Dermis microvascular lymphatic vessel endothelial cell (primary cell): ENCODE measurements at places on chromosomes 2 and 18.

DNA sequence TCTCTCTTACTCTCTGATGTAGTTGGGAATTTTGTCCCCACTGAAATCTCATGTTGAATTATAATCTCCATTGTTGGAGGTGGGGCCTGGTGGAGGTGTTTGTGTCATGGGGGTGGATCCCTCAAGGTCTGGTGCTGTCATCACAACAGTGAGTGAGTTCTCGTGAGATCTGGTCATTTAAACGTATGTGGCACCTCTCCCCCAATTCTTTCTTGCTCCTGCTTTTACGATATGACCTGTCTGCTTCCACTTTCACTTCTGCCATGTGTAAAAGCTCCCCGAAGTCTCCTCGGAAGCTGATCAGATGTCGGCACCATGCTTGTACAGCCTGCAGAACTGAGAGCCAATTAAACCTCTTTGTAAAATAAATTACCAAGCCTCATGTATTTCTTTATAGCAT, 337.8 kb upstream of the CDH2 start:
- DNase-seq = no peak

DNA sequence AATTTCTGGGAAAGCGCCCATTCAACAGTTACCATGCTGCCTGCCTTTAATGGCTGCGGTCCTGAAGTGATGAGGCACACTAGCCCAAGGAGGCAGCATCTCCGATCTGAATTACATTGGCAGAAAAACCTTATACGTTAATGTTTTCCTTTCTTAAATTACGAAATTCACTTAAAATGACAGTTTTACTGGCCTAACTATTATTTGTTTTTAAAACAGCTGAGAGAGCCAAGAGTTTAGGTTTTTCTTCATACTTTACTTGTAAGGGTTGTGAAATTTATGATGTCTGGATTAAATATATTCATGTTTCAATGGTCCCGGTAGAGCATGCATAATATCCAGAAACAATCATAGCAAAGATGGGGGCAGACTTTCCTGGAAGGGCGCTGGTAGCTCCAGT, 115.2 kb upstream of the REV1 start:
- DNase-seq = no peak

- DNase-seq = no peak
Measured at GRCh38 chr2:3242747-3243369, 134.8 kb downstream of the EIPR1 start.

- DNase-seq = peak; percentile 53
Measured at GRCh38 chr2:63488118-63488713, 100.1 kb downstream of the WDPCP start.

DNA sequence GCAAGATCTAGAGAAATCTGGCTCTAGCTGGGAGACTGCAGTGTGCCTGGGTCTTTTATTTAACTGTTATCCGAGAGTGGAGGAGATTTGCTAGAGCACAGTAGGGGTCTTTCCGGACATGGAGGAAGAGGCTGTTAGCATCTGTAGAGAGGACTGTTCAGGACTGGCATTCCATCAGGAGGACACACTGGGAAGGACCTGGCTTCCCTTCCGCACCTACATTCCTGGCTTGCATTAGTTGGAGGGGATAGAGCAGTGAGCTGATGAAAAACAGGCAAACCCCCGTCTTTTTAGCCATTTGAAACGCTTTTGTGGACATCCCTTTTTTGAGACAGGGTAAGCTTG, 874 bp upstream of the PIEZO2 start:
- no peak for DNase-seq

GRCh38 chr2:134838143-134838620, at the start of gene ACMSD:
Gene ACMSD, plus strand, starts transcription at chr2:134838616. Its CDS starts 67 bp downstream, at chr2:134838683.
- DNase-seq = no peak

GRCh38 chr2:106020032-106020431, 174.1 kb downstream of the UXS1 start:
- peak; percentile 15 for DNase-seq

- no peak for DNase-seq
Measured at GRCh38 chr2:195094330-195094729, 562.7 kb upstream of the SLC39A10 start.

- DNase-seq = no peak
Measured at GRCh38 chr18:78722386-78722785, 257.2 kb upstream of the SALL3 start.

DNA sequence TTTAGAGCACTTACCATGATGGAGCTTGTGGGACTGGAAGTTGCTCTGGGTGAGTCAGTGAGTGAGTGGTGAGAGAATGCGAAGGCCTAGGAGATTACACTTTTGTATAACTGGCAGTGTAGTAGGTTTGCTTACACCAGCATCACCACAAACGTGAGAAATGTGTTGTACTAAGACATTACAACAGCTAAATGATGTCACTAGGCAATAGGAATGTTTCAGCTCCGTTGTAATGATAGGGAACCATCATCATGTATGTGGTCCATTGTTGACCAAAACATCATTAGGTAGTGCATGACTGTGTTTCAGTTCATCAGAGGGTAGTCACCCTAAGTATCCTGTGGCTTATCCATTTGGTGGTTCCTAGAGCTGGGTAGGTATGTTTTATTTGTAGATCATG, 11.9 kb downstream of the ZNF407 start:
- no peak for DNase-seq

DNA sequence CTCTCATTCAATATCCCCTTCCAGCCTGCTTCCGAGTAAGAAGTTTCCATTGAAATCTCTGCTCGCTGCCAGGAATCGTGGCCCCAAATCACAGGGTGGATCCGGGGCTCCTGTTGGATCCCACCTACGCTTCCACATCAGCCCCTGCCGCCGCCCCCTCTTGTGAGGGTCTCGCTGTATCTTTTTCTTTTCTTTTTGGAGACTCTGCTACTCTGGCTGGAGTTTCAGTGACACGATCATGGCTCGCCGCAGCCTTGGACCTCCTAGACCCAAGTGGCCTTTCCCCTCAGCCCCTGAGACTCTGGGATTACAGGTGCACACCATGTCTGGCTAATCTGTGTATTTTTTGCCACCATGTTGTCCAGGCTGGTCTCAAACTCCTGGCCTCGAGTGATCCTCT, 246.8 kb upstream of the PXDN start:
- no peak for DNase-seq

DNA sequence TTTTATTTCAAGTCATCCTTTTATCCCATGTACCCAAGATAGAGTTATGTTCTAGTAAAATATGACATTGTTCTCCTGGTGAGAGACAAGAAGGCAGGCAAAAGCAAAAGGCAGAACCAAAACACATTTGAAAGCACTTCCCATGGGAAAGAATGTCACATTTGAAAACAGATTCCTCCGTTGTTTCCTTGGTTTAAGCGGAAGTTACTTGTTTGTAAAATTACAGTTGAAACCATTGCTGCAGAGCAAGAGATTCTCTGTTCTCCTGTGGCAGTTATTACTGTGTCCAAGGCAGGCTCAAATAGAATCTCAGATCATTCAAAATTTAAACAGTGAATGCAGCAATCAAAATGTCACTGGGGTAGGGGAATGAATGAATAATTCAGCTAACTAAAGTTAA, 149.6 kb downstream of the MTCL1 start:
- no peak for DNase-seq

DNA sequence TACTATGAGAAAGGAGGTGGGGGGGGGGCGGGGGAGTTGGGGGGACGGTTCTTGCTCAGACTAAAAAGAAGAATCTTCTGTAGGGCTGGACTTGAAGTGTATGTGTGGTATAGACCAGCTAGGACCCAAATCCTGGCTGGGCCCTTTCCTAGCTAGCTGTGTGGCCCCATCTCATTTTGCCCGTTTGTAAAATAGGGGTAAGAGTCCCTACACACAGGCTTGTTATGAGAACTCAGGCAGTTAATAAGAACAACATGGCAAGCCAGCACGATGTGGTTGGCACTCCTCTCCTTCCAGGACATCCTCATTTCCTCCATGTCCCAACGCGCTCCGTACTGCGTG, 1.1 kb downstream of the EVA1A start:
- DNase-seq = no peak

DNA sequence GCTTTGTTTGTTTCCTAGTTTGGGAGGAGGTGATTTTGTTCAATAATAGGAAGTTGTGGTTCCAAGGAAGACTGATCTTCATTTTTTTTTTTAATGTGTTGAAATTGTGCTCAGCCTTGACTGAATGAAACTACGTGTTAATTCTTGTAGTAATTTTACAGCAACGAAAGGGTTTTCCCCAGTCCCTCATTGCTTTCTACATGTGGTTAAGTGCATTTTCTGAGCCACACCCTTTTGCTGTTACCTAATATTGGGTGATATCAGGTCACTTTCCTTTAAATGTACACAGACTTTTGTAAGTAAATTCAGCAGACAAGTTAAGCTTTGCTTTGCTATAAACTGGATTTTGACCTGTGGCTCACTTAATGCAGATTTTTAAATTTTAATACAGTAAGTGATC, 73.6 kb downstream of the OTX1 start:
- no peak for DNase-seq

DNA sequence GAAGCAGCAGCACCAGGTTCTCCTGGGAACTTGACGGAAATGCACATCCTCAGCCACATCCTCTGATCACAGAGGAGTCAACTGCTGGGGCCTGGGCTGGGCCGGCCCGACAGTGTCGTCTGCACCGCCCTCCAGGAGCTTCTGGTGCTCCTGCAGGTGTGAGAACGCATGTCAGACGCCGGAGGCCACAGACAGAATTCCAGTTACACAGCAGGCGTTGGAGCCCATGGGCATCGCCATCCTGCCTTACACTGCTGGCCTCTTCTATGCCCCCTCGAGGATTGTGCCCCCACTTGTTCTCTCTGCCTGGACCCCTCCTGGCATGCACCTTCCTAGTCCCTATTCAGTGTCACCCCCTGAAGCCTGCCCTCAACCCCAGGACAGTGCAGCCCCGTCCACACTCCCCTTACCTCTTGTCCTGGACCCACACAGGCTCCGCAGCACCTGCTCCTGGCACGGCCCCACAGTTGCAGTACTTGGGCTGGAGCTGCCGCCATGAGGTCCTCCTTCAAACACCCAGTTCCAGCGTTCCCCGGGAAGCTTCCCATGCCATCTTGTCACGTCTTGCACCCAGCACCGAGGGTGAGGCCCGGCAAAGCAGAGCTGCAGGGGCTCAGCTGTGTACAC, 37.5 kb downstream of the ADI1 start:
- DNase-seq = no peak

DNA sequence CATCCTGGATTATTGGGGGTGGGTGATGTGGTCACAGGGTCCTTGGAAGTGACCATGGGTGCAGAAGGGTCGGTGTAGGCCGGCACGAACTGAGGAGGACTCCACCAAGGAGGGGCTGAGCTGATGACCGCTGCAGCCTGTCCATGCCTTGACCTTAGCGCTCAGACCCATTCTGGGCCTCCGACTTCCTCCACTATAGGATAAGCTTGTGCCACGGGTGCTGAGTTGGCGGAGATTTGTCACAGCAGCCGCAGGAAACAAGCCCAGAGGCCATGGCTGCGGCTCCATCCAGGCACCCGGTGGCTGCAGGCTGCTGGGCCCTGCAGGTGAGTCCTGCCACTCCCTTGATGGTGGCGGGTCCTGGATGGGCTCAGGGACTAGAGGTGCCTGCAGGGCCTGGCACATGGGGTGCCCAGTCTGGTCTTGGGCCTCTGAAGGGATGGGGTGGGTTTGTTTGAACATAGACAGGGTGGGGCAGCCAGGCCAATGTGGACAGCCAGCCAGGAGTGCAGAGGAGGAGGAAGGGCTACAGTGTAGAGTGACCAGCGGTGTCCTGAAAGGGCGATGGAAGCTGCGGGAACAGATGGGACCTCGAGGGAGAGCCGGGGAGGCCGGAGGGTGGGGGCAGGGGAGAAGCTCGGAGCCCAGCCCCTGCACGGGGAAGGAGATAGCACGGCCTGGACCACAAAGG, 84.8 kb downstream of the SEPTIN10 start:
- no peak for DNase-seq

- peak; percentile 52 for DNase-seq
Measured at GRCh38 chr2:53969968-53970723, 647 bp downstream of the PSME4 start.

DNA sequence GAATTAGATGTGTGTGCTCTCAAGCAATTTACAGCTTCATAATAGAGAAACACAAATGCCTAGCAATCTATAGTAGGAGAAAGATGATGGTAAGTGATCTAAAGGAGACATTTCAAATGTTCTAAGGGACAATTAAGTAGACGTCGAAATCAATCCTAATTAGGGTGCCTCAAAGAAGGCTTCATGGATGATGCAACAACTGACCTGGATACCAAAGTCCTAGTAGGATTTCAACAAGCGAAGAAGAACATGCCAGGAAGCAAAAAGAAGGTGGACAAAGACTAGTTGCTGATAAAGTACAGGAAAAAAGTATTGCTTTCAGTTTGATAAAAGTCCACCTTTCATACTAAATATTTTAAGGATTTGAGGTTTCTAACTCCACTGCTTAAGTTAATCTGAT, 12.5 kb downstream of the FIGN start:
- no peak for DNase-seq

DNA sequence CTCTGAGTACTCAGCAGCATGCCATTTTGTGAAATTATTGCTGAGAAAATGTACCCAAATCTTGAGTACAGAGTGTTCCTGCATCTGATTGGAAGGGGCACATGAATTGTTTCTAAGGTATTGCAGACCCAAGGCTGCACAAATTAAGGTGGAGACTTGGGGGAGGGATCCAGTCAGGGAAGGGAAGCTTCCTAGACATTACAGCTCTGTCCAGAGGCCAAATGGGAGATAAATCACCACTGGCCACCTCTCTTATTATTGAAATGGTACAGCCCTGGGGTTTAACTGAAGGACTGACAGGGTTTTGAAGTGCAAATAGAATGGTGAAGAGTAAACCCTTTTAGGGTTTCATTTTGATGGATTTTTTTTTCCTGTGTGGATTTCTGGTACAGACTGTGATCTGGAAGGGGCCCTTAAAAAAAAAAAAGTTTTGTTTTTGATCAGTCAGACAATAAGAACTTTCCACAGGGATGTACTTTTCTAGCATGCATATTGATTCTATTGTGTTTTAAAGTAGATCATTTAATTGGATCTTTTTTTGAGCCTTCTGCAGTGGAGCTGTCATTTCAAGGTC, 119.4 kb downstream of the GREB1L start:
- no peak for DNase-seq

GRCh38 chr2:115083225-115083624, 640.8 kb downstream of the DPP10 start:
- DNase-seq = no peak
